ENCODE measurements at places on chromosomes 11 and 22.

DNA sequence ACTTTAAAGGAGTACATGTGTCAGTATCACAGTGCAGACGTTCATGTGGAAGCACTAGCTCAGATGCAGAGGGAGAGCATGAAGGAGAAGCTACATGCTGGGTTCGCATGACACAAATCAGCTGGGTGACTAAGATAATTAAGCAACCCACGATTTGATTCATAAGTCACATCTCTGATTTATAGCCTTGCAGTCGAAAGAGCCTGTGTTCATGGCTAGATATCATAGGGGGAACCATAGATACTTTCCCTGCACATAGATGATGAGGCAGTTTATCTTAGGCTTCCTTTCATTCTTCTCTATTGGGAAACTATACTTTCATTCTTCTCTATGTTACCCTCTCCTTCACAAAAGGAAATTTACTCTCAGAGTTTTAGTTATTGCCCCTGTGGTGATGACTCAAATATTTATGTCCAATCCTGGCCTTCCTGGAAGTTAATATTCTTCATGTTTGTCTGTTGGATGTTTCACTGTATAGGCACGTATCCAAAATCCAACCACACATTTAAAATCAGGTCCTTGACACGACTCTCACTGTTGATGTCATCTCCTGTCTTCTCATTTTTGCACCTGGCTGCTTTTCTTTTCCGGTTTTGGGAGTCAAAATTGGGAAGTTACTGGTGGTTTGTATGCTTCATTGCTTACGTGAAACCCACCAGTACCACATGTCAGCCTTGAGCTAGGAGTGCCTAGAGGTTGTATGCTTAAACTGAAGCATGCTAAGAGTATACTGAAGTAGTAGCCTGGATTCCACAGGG lies 56.3 kb upstream of the SLC5A12 start:
- peak; percentile 60 for DNase-seq

DNA sequence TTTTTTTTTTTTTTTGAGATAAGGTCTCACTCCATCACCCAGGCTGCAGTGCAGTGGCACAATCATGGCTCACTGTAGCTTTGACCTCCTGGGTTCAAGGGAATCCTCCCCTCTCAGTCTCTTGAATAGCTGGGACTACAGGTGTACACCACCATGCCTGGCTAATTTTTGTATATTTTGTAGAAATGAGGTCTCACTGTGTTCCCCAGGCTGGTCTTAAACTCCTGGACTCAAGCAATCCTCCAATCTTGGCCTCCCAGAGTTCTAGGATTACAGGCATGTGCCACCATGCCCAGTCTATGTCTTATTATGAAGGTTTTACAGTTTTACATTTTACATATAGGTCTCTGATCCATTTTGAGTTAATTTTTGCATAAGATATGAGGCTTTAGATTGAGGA lies 20.4 kb upstream of the MAPK1 start:
- no peak for DNase-seq

- no peak for DNase-seq
Measured at GRCh38 chr11:113400631-113401230, 13.2 kb downstream of the ANKK1 start.

- no peak for DNase-seq
Measured at GRCh38 chr22:33817512-33818127, 102.7 kb downstream of the LARGE1 start.

GRCh38 chr22:47417699-47418098 lies 655.2 kb downstream of the TBC1D22A start:
- no peak for DNase-seq
